ENCODE measurements at places on chromosomes 6 and 20. TPM values are rescaled to one million over a fixed set of nuclear protein-coding genes. Genes with fewer than 3 reads are reported as not detected.

DNA sequence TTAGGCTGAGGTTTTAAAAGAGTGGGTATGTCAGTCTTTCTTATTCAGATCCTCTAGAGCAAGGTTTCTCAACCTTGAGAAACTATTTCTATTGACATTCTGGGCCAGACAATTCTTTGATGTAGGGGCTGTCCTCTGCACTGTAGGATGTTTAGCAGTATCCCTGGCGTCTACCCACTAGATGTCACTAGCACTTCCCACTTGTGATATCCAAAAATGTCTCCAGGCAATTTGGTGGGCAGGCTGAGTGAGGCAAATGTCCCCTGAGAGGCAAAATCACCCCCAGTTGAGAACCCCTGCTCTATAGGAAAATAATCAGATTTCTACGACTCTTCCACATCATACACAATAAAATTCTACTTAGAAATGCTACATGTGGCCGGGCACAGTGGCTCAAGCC lies 7.7 kb upstream of the ZKSCAN8 start:
- H3K4me1 ChIP-seq, result peaks cover 26% of the 10 kb centered on the region
- no peaks in the 10 kb centered on the region for H3K27me3 ChIP-seq
- H3K4me3 ChIP-seq, result no peak overlapping the region
- H3K36me3 ChIP-seq, result peaks cover 18% of the 10 kb centered on the region

Gene ULBP1
- total RNA-seq, result 0.17 TPM

GRCh38 chr6:49454787-49455709 lies 8.0 kb downstream of the MMUT start:
- H3K27ac ChIP-seq, result no peak overlapping the region
- H3K4me3 ChIP-seq, result no peak overlapping the region
- peaks cover 21% of the 10 kb centered on the region for H3K36me3 ChIP-seq
- DNase-seq, result no peak

DNA sequence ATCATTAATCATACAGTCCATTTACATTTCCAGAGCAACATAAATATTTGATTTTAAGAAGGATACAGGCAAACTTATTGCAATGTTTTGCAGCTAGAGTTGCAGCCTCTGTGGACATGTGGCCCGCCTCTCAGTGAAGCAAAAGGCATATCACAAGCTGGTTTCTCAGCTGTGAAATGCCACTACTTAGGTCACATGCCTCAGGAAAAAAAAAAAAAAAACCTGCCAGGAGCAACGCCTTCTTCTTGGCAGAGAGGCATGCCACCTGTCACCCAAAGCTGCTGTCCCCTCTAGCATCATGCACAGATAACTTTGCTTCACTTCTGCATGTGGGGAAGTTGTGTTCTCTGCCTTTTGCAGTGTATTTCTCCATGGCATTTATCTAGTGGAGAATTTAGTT lies 18.5 kb downstream of the GRM1 start:
- H3K27me3 ChIP-seq, result no peaks in the 10 kb centered on the region
- no peak for DNase-seq
- H3K36me3 ChIP-seq, result no peaks in the 10 kb centered on the region
- H3K4me1 ChIP-seq, result no peaks in the 10 kb centered on the region

- no peak overlapping the region for H3K4me3 ChIP-seq
- no peak for DNase-seq
- peaks cover 8% of the 10 kb centered on the region for H3K4me1 ChIP-seq
- H3K36me3 ChIP-seq, result no peaks in the 10 kb centered on the region
These were observed 191.9 kb upstream of the PREP start for GRCh38 chr6:105594821-105595220.

DNA sequence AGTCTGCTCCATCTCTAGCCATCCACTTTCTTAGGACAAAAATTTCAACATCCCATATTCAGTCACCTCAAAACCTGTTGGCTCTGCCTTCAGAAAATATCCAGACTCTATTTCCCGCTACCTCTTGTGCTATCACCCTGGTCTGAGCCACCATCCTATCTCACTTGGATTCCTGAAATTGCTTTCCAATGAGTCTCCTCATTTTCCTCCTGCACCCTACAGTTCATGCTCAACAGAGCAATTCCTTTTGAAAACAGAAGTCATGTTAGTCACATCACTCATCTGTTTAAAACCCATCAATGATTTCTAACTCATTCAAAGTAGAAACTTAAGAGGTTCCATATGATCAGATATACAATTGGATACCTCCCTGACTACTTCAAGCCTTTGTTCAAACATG lies 229.9 kb downstream of the ADGRG6 start:
- H3K4me3 ChIP-seq, result no peak overlapping the region
- H3K36me3 ChIP-seq, result no peaks in the 10 kb centered on the region
- no peak for DNase-seq
- no peaks in the 10 kb centered on the region for H3K4me1 ChIP-seq

Measured in esophagus muscularis mucosa (tissue), 4 donors.